ENCODE measurements at places on chromosomes 7 and 10.

DNA sequence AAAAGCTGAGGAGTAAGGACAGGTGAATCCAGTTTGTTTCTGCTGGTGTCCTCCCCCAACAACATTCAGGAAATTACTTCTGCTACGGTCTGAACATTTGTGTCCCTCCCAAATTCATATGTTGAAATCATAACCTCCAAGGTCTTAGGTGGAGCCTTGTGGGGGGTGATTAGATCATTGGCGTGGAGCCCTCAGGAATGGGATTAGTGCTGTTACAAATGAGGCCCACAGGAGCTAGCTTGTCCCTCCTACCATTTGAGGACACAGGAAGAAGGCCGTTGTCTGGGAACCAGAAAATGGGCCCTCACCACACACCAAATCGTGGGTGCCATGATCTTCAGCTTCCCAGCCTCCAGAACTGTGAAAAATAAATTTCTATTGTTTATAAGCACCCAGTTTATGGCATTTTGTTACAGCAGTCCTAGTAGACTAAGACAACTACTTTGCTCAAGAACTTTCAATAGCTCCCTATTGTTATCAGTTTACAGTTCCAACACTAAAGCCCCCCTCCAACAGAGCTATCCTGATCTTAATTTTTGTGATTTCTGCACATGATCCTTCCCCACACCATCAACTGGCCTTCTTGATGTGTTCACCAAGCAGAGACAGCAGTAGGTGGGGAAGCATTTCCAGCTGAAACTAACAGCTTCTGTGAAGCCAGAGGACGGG is 2.1 kb upstream of the LRMDA start:
- no peak for DNase-seq

DNA sequence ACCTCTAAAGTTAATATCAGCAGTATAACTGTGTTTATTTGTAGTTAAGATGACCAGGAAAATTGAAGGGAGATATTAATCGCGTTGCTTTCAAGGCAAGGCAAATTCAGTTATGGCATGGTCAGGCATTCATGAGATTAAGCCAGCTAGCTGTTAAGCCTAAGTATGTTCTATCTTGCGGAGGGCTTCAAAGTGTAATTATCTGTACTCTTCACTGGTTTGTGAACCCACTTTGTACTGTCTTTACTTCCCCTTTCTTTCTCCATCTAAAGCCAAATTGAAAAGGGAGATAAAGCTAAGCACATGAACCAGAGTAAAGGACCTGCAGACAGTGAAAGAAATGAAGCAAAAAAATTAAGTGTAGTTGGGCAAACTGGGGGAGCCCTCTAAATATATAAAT is 483.1 kb upstream of the NRP1 start:
- no peak for DNase-seq

- DNase-seq: no peak
Observed at GRCh38 chr10:47247148-47248059, 52.6 kb upstream of the GDF10 start.

DNA sequence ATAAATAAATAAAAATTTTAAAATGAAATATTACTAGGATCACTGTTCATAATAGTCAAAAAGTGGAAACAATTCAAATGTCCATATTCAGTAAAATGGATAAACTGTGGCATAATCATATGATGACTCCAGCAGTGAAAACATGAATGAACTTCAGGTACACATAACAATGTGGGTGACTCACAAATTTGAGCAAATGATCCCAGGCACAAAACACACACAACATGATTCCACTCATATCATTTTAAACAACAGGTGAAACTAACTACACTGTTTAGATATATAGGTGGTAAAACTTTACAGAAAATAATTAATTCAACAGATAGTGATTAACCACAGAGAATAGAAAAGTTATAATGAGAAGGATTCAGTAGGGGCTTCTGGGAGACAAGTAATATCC is 14.7 kb upstream of the SAMD8 start:
- DNase-seq: no peak

DNA sequence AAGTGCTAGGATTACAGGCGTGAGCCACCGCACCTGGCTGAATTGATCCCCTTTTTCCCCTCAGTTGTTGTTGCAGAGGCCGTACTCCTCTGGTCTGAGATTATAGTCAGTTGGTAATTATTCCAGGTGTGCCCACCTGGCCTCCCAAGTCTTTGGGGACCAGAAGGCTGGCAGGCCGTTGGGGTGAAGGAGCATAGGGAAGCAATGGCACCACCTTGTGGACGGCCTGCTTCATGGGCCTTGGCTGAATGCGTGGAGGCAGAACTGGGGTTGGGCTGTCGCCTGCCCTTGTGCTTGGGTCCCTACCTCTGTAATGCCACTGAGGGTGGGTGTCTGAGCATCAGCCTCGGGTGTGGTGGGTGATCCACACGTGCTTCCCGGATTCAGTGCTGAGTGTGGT is 125.7 kb downstream of the RGS10 start:
- peak; percentile 68 for DNase-seq

DNA sequence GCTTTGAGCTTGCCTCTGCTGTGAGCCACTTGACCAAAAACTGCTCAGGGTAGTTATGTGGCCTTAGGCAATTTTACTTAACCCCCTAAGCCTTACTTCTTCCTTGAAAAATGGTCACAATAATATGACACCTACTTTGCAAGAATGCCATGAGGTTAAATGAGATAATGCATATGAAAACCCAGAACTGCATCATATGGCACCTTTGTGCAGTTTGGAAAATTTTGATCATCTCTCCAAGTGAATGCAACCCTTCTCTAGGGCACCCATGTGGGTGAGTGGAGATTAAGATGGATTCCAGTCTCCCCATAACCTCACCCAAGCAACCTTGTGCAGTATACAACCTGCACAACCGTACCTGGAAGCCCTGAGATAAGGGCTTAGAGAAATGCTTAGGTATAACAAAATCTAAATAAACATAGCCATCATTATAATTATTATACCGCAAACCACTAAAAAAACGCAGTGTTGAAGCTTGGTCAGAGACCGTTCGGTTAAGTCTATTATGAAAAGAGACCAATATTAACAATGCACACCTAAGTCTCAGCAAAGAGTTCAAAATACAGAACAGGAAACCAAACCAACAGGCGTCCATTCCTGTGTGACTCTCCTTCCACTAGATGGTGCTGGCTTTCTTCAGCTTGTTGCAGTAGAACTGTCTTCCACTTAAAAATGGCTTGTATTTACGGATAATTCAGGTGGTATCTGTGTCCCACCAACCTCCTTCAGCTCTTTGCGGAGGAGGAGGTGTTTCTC is 21.0 kb upstream of the ASB15 start:
- DNase-seq: peak; percentile 8

GRCh38 chr7:149184274-149184673 is 11.1 kb upstream of the ZNF282 start:
- no peak for DNase-seq

- DNase-seq: no peak
Observed at GRCh38 chr7:113083132-113083815, 3.4 kb downstream of the GPR85 start.

DNA sequence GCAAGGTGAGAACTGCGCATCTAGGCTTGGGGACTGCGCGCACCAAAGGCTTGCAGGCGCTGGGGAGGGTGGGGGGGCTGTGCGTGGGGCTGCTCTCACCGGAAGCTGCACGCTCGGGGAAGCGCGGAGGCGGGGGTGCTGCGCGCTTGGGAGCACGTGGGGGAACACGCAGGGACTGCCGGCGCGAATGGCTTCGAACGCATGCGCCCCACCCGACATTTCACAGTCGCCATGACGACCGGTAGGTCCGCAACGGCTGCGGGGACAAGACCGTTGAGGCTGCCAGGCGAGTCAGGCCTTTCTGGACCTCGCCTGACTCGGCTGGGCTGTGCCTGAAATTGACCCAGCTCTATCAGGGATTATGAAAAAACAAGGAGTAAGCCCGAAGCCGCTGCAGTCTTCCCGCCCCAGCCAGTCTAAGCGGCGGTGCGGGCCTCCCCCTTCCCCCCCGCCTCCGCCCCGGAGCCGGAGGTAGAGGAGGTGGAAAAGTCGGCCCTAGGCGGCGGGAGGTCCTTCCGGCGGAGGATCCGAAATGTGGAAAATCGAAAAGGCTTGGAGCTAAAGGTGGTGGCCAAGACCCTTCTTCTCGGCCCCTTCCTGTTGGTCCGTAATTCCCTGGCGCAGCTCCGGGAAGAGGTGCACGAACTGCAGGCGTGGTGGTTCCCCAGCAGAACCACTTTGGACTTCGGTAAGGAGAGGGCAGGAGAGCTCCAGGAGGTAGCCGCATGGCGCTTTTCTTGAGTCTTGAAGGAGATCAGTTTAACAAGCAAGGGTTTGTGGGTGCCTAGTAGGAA is 34.9 kb upstream of the STEAP1 start:
- no peak for DNase-seq

DNA sequence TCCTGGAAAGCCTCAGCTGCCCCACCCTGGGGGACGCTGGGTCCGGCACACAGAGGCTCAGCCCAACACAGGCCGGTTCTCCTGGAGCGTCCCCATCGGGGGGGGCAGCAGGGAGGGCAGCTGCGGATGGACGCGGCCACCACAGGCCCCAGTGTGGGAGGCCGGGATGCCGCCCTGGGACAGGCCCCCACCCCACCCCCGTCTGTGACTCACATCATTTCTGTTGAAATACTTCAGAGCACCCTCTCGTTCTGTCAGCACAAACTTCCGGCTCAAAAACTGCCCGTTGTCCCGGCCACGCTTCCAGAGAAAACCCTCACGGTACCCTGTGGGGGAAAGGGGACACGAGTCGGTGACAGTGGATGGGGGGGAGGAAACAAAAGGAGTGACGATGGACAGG is 28.5 kb downstream of the GET4 start:
- DNase-seq: no peak

DNA sequence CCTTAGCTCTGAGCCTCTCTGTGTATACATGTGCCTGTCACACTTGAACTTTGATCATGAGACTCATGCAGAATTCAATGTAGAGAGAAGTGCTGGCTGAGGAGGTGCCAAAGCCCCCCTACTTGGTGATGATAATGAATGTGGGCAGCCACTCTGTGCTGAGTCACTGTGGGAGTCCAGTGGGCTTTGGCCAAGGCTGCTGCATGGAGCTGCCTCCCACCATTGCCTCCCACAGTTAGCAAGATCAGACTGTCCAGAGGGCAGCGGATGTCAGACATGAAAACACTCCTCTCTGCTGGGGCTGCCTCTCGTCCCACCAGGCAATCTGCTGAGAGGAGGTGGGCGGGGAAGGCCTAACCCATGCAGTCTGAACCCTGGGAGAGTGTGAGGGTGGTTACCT is 180.3 kb downstream of the SH2D4B start:
- no peak for DNase-seq

DNA sequence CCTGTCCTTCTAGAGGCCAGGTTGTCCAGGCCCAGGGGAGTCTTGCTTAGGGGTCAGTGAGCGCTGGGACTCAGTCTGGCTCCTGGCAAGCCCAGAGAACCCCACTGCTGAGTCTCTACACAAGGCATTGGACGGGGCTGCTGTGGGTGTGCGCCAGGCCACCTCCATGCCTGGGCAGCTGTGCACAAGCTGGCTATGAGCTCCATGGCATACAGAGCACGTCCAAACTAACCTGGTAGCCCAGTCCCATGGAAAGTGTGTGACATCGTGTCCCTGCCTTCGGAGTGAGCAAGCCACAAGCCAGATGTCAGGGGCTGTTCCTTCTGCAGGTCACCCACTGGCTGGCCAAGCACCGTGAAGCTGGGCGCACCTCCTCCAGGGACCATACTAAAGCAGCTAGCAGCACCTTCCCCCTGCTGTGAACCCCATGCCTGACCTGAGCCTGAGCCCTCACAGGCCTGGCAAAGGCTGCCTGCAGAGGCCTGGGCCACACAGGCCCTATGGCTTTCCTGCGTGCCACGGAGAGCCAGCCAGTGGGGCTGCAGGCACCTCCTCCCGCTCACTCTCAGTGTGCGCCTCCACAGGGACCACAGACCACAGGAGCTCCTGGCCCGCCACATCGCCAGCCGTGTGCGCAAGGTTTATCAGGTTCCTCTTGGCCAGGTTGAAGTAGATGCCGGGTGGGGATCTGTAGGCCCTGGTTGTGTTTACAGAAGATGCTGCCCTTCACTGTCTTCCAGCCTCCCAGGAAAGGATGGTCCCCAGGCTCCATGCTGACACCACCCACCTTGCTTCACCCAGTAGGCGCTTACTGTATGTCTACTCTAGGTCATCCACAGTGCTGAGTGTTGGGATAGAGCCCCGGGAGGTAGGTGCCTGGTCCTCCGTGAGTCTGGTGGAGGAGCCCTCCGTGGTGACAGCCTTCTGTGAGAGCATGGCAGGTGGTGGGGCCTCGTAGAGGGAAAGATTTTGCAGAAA is 219.7 kb downstream of the EBF3 start:
- DNase-seq: no peak

DNA sequence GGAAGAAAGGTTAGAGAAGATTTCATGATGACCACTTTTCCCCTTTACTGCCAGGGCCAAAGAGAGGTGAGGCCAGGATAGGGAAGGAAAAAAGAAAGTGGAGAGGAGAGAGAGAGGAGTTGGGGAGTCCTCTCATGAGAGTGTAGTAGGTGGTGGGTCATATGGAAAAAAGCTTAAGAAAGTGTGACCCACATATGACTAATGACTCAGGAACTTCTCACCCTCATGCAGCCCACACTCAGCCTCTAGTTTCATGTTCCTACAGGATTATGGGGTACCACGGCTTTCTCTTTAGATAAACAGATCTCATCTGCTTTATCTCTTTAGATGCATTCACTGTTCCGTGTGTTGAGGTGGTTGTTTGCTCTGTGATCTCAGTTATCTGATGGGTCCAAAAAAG is 462.5 kb upstream of the IGFBP3 start:
- peak; percentile 15 for DNase-seq

- DNase-seq: no peak
Observed at GRCh38 chr7:152085131-152085530, 59.7 kb downstream of the GALNT11 start.

- no peak for DNase-seq
Observed at GRCh38 chr7:137844677-137845425, 1.9 kb downstream of the DGKI start.

GRCh38 chr7:42319631-42320030 is 82.6 kb upstream of the GLI3 start:
- no peak for DNase-seq

GRCh38 chr7:47332213-47332612 is 249.7 kb downstream of the TNS3 start:
- no peak for DNase-seq

- no peak for DNase-seq
Observed at GRCh38 chr10:101442456-101442800, 88.5 kb downstream of the BTRC start.

DNA sequence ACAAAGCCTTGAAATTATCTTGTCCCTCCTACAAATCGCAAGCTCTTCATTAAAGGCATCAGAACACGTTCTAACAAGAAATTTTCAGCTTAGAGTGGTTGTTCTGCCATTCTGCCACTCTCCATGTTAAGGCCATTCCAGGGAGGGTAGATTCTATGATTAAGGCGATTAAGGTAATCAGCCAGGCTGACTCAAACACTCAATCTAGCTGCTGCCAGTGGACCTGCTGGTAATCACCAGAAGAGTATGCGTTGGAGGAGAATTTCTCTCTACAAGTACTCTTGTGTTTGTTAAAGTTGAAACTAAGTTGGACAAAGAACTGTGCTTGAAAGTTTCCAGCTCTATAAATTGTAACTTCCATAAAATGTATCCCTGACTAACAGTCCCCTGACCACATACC is 149.2 kb upstream of the COL1A2 start:
- DNase-seq: no peak

Data from HTR-8/SVneo (cell line).